ENCODE measurements at places on chromosomes 11 and 22.

GRCh38 chr11:102527684-102528083 is 2.9 kb downstream of the MMP7 start:
- no peak for DNase-seq

DNA sequence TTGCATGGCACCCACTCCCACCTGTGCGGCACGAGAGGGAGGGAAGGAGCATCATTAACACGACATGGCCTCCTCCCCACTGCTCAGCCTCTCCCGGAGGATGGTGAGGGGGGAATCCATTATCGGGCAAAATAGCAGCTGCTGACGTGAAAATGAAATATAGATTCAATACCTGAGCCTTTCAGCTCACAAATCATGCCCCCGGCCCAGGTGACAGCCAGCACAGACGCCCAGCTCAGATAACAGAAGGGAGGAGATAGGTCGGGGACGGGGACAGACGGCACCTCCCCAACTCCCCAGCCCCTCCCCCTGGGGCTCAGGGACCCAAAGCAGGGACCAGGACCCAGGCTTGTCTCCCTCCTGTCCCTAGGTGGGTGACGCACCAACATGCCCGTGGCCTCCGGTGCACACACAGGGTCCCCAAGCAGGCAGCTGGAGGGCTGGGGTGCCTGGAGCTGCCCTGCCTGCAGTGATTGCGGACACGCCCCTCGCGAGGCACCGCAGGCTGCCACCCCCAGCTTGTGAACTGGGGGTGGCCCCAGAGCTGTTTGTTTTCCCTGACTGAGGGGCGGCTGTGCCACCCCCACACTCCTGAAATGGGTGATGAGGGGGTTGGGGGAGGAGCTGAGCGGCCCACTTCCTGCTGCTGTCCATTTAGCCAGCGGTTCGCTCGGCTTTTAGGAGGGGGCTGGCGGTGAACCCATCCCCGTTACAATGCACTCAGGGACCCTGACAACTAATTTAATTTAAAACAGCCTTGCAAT is 31.7 kb downstream of the FLRT1 start:
- DNase-seq: no peak

DNA sequence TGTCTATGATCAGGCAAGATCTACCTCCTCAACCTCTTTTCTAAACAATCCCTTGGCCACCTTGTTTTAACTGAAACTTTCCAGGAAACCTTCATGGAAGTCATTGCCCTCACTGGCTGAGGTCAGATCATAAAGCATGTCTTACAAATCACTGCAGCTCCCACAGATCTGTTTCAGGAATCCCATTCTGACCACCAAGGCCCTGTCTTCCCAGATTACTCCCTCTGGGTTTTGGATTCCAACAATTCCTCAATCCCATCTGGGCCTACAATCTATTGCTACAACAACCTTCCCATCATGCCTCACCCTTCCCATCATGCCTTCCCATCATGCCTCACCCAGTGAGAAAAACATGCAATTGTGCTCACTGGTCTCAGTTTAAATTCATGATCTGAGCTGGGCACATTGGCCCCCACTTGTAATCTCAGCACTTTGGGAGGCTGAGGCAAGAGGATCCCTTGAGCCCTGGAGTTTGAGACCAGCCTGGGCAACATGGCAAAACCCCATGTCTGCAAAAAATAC is 15.9 kb downstream of the ADAMTS15 start:
- no peak for DNase-seq

- no peak for DNase-seq
These were observed 14.5 kb upstream of the MB start for GRCh38 chr22:35631597-35631996.

GRCh38 chr11:1497600-1497999 is 11.0 kb upstream of the MOB2 start:
- no peak for DNase-seq

Data from renal cortex interstitium (tissue), 15 donors.